GOT3 (cell line): ENCODE measurements at places on chromosomes 2 and 18.
A peak's percentile ranks its signal among the peaks of the same experiment; 100 is the strongest.

- no peak for DNase-seq
These were observed 43.4 kb downstream of the PLEKHA3 start for GRCh38 chr2:178523596-178524134.

DNA sequence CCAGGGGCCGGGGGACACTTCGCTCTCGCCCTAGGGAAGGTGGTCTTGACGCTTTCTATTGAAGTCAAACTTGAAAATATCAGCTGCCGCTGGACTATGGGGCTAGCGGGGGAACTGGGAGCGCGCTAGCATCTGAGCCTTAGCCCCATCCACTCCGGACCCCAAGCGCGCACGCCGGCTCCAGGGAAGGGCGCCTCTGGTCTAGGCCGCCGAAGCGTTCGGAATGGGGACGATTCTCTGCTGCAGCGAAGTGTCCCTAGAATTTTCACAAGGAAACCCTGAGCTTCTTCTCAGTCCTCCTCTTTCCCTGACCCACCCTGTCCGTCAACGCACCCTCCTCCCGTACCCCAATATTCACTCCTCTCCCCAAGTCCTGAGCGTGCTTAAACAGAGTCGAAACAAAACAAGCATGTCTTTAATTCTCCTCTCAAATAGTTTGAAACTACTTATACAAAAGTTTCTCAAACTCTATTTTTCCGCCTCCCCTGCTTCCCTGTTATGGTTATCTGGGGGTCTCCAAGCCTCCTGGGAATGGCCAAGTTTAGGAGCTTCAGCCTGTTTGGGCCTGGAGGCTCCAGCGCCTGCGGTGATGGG is 5.0 kb downstream of the RAX start:
- DNase-seq = no peak

- DNase-seq = no peak
These were observed 52.2 kb downstream of the TMX3 start for GRCh38 chr18:68662754-68663153.

DNA sequence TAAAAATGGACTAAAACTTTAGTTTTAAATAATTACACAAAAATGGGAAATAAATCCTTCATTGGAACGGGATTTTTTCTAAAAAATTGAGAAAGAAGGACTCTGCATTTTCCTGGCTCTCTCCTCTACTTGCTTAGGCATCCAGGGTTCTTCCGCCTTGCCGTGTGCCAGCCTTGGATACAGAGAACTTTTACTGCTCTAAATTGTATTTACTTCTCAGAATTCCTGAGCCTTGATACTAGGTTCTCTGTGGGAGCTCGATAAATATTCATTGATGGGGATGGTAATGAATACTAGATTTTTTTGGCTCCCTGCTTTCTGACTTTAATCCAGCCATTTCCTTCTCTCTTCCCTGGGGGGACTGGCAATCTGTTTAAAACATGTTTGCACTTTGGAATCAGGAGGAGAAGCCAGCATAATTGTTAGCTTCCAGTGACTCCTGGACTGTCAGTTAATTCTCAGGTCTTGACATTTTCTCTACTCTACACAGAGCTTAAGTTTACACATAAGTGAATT is 746.1 kb upstream of the LRRTM1 start:
- DNase-seq = no peak

DNA sequence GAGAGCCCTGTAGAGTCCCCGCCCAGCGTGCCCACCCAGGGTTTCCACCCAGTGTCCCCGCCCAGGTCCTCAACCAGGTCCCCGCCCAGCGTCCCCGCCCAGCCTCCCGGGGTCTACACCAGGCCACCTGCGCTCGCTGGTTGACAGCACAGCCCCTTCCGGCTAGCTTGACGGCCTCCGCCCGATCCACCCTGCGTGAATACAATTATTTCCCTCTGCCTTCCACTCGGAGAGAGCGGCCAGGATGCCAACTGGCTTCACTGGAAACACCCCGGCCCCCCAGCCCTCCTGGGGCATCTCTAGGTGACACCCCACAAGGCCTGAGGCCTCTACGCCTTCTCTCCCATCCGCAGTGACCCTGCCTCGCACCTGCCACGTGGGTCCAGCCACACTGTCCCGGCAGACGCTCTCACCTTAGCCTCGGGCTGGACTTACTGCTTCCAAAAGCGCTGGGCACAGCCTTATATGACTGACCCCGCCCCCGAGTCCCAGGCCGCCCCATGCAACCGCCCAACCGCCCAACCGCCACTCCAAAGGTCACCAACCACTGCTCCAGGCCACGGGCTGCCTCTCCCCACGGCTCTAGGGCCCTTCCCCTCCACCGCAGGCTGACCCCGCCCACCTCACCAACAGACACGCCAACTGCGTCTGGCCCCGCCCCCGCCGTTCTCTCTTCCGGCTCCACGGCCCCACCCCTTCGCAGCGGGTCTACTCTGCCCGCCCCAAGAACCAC is 188.1 kb downstream of the LAMA1 start:
- DNase-seq = no peak

DNA sequence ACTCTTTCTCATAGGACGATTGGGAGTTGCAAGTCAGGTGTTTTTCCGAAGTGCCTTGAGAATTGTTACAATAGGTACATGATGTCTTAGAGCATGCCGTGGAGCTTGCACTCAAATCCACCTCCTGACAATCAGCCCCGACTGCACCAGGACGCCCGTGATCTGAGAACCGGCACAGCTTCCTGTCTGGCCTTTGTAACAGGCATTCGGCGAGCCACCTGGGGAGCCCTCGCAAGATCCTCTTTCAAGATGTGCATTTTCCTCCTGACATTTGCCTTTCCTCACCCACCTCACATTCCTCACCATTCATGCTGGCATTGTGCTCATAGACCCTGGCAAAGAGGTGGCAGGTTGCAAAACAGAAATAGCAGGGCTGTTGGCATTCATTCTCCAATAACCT is 427.3 kb downstream of the GALR1 start:
- no peak for DNase-seq

- no peak for DNase-seq
These were observed 87.7 kb downstream of the LYPD6 start for GRCh38 chr2:149418065-149418464.

- DNase-seq = no peak
These were observed 26.2 kb downstream of the CYRIA start for GRCh38 chr2:16639431-16639830.

DNA sequence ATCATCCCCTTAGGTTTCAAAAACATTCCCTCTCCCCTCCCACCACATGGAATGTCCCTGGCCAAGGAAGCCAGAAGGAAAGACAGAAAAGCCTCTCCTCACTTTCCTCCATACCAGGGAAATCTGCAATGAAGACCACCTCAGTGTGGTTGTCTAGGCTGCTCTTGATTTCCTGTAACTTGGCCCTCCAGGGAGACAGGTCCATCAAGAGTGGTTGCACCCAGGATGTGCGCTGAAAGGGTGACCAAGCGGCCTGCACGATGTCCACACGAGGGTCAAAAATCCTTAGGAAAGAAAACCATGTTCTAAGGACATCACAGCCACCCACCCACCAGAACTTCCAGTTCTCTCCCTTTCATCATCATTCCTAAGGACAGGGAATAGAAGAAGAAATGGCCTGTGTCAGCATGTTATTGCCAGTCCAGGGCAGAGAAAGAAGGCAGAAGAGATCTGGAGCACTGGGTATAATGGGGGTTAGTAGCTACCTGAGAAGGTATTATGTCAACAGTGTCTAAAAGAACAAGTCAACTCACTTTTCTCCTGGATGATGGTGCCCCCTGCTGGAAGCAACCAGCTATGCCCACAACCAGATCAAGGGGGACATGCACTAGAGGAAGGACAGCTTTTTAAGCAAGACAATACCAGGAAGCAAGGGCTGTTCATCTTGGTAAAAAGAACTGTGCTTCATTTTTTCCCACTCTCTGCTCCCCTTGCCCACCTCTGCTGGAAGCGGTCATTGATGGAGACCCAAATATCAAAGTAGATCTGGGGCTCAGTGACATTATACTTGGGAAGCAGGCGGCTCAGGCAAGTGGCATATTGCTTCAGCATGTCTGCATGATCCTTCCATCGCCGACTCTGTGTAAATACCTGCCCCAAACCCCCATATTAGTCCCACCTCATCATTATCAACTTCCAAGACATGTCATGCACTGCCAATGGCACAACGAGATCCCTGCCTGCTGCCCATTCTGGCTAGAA is 9.3 kb downstream of the GGCX start:
- DNase-seq = peak; percentile 23

DNA sequence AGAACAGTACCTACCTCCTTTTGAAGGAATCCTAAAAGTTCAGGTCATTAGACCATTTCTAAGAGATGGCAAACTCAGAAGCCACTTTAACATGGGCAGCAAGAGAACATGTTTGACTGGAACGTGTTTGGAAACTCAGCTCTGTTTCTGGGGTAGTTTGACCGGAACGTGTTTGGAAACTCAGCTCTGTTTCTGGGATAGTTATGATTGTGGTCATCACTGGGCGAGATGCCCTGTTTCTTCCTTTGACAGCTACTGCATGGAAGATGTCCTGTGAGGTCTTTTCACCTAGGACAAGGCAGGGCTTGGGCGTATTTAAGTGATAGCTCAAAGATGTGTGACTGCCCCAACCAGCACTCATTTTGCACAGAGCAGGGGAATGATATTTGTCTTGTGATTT is 19.9 kb upstream of the SERPINB13 start:
- DNase-seq = no peak

DNA sequence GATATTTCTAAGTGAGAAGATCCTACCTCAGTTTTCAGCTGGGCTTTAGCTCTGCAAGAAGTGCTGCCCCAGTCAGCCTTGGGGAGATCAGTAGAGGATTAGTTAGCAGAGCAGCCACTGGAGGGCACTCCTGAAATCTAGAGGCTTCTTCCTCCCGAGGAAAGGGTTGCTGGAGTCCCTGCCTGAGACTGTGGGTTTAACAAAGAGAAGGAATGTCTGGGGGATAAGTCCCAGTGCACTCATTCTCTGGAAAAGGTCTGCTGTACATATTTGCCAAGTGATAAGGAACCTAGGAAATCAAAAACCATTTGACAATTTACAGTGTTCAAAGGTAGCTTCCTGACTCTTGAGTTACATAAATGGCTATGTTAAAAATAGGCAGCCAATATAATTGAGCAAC is 207.2 kb downstream of the SLC8A1 start:
- DNase-seq = no peak

GRCh38 chr2:110101280-110101844 is 14.3 kb downstream of the MALL start:
- peak; percentile 86 for DNase-seq

- no peak for DNase-seq
These were observed 59.1 kb downstream of the NRP2 start for GRCh38 chr2:205741256-205741978.

DNA sequence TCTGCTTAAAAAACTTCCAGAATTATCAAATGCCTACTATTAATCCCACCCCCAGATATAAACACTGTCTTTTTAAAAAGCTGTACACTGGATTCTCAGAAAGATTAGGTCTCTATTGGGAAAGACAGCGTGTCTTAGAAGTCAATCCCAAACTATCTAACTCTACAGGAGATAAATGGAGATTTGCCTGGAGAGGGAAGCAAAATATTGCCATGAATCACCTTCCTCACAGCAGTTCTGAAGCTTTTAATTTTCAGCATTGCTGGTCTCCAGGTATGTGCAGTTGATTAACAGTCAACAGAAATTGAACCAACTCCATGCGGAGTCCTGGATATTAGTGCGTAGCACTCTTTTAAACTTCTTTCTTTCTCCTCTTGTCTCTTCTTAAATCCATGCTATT is 122.2 kb downstream of the DSC3 start:
- no peak for DNase-seq

- DNase-seq = no peak
These were observed 49.8 kb downstream of the QPCT start for GRCh38 chr2:37394263-37394662.

- no peak for DNase-seq
These were observed 34.8 kb downstream of the POU3F3 start for GRCh38 chr2:104888489-104889258.

GRCh38 chr18:9057646-9058045 is 44.9 kb upstream of the NDUFV2 start:
- no peak for DNase-seq

- no peak for DNase-seq
These were observed 346.1 kb downstream of the CYP26B1 start for GRCh38 chr2:71801556-71801955.

- no peak for DNase-seq
These were observed 40.0 kb downstream of the HK2 start for GRCh38 chr2:74873678-74874640.

DNA sequence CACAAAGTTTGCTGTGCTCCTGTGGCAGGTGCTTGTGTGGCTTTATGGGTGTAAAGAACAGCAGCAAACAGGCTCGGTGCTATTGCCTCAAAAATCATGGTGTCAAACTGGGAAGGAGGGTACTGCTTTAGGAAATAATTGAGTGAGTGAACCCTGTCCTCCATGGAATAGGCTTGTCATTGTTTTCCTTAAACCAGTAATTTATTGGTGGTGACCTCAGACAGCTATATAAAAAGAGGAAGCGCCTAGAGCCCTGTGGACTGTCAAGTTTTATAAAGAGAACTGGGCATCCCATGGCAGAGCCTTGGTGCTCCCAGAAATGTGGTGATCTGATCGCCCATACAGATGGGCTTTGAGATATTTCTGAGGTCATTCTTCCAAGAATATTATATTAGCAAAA is 4.7 kb upstream of the CXCR4 start:
- no peak for DNase-seq

DNA sequence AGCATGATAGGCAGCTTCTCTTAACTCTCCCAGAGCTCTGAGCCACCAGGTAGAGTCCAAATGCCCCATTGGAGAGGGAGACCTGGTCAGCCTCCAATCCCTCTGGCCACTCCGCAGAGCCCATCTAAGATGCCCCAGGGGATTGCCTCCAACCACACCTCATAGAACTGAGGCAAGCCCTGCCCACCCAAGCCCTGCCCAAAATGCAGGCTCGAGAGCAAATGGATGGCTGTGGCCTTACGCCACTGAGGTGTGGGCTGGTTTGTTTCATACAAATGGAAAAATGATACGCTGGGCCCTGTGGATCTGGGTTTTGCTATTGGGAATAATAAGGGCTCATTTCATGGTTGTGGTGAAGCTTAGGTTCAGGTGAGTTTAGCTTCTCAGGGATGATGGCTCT is 3.0 kb upstream of the TFCP2L1 start:
- DNase-seq = no peak

GRCh38 chr2:241817126-241817820 is 8.3 kb downstream of the NEU4 start:
- DNase-seq = no peak

- DNase-seq = no peak
These were observed 22.2 kb upstream of the YWHAQ start for GRCh38 chr2:9652898-9653479.

- no peak for DNase-seq
These were observed 324.0 kb downstream of the RNF144A start for GRCh38 chr2:7241041-7241745.
